ENCODE measurements at places on chromosomes 2 and 18.

- no peak for DNase-seq
Measured at GRCh38 chr2:102677244-102678215, 58.2 kb downstream of the SLC9A2 start.

GRCh38 chr2:106359512-106359911 lies 108.7 kb downstream of the RGPD3 start:
- DNase-seq: no peak

GRCh38 chr2:216057688-216058193 lies 23.9 kb downstream of the PECR start:
- peak; percentile 22 for DNase-seq

GRCh38 chr2:118992740-118993391 lies 50.9 kb downstream of the MARCO start:
- no peak for DNase-seq

Measured in stimulated activated CD4-positive, alpha-beta T cell treated with anti-CD3 and anti-CD28 coated beads, Interleukin-15, amount 100 ng/mL, for 1 hour (primary cell).